Tibial artery (tissue), 4 donors: ENCODE measurements at places on chromosomes 2 and 18.
A peak's percentile ranks its signal among the peaks of the same experiment; 100 is the strongest.

- no peak overlapping the region for H3K4me3 ChIP-seq
- no peaks in the 10 kb centered on the region for H3K27me3 ChIP-seq
- H3K4me1 ChIP-seq, result peaks cover 7% of the 10 kb centered on the region
- no peak for DNase-seq
- no peaks in the 10 kb centered on the region for H3K36me3 ChIP-seq
These were observed 266.0 kb downstream of the GLI2 start for GRCh38 chr2:121001641-121002040.

- no peak overlapping the region for H3K27ac ChIP-seq
- DNase-seq, result peak; percentile 84
- H3K36me3 ChIP-seq, result peaks cover 10% of the 10 kb centered on the region
- H3K27me3 ChIP-seq, result no peaks in the 10 kb centered on the region
- no peak overlapping the region for H3K4me3 ChIP-seq
- no peaks in the 10 kb centered on the region for H3K4me1 ChIP-seq
These were observed 41.3 kb downstream of the BCL2L11 start for GRCh38 chr2:111161971-111162370.

DNA sequence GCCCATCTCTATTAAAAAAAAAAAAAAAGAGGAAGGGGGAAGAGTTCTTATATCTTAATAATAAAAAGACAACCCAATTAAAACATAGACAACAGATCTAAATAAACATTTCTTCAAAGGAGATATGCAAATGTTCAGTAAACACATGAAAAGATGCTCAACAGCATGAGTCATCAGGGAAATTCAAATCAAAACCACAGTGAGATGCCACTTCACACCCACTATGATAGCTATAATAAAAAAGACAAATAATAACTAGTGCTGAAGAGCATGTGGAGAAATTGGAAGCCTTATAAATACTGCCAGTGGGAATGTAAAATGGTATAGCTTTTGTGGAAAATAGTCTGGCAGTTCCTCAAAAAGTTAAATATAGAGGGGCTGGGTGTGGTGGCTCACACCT lies 61.5 kb upstream of the CYP20A1 start:
- H3K27me3 ChIP-seq, result no peaks in the 10 kb centered on the region
- H3K4me3 ChIP-seq, result no peak overlapping the region
- peaks cover 52% of the 10 kb centered on the region for H3K36me3 ChIP-seq
- no peak for DNase-seq
- peaks cover 5% of the 10 kb centered on the region for H3K4me1 ChIP-seq

DNA sequence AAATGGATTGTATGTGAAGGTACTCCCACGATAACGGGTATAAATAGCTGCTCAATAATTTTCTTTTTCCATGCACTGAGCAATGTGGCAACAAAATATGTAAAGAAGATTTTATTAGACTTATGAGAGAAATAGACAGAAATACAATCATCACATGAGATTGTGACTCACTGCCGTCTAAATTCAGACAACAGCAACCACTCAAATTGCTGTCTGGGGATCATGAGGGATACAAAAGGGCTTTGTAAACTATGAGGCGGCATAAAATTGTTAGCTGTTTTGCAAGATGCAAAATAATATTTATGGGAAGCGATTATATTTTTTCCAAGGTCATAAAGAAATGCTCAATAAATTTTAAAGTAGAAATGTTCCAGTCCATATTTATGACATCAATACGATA lies 259.1 kb upstream of the AGAP1 start:
- no peaks in the 10 kb centered on the region for H3K4me1 ChIP-seq
- H3K27me3 ChIP-seq, result peaks cover 9% of the 10 kb centered on the region
- H3K4me3 ChIP-seq, result no peak overlapping the region
